ENCODE measurements at places on chromosomes 6 and 20.

DNA sequence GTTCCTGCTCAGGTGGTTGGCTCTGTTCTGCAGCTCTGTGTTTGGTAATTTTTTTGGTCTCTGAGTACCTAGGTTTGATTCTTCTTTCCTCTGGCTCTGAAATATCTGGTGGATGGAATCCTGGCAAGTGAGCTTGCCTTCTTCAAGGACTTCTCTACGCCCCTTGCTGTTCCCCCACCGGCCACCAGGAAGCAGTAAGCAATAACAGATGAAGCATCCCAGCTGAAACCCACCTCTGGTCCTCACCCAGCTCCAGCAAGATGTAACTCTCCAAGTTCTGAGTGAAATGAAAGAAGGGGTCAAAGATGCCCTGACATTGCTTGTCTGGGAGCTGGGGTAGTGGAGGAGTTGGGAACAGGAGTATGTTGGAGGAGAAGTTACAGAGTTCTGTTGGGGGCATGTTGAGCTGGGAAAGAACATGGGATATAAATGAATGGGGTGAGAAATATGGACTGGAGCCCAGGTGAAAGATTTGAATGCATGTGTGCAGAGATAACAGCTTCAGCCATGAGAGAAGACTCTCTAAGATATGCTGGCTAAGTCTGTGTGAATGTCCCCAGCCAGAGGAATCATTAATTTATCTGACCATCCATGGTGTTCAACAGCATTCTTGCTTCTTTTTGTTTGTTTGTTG is 51.3 kb upstream of the GLP1R start:
- peak; percentile 15 for DNase-seq

GRCh38 chr6:13831615-13832014 is 17.3 kb upstream of the MCUR1 start:
- no peak for DNase-seq

- DNase-seq: no peak
These were observed 384.2 kb downstream of the PRKN start for GRCh38 chr6:162343198-162343935.

GRCh38 chr20:6924681-6925080 is 157.2 kb downstream of the BMP2 start:
- DNase-seq: no peak

DNA sequence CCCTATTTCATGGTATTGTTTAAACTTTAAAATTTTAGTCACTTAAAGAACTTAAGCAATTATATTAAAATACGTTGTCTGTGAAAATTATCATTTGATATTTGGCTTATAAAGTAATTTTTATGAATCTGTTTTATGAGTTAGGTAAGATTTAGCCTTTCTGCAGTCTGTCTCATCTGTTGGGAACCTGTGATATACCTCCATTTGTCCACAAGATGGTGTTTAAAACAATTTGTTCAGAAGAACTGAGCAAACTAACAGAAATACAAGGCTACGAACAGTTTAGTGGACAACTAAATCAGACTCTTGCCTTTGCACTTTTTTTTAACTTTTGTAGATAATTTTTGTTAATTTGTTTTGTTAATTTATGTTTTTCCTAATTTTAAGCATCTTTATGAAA is 92.4 kb downstream of the COL9A1 start:
- no peak for DNase-seq

- DNase-seq: no peak
These were observed 101.1 kb upstream of the CLDN20 start for GRCh38 chr6:155162682-155163081.

DNA sequence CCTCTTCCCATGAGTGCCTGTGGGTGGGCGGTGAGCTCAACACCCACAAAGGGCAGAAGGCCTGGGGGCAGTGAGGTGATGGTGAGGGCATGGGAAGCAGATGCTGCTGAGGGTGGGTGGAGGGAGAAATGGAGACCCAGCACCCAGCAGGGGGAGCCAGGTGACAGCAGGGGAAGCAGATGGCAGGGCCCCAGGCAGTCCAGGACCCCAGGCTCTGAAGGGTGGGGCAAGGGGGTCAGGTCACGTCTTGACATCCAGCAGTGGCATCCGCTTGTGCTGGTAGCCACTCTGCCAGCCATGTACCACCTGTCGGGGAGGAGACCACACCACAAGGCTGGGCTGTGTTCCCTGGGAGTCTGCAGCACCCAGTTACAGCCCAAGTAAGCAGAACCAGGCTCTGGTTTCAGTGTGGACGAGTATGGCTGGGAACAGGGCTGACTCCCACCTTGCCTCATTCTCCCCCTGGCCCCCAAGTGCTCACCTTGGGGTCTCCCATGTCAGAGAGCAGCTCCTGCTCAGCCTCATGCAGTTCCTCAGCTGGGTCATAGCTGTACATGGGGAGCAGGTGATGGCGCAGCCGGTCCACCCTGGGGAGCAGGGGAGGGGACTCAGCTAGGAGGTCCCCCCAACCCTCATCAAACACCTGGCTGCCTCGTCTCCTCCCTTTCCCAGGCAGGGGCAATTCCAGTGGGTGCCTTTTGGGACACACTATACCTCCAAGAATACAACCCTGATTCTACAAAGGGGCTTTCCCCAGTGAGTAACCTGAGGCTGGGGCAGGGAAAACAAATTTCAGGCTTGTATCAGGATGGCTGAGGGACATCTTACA is 2.0 kb downstream of the SMIM29 start:
- DNase-seq: no peak

DNA sequence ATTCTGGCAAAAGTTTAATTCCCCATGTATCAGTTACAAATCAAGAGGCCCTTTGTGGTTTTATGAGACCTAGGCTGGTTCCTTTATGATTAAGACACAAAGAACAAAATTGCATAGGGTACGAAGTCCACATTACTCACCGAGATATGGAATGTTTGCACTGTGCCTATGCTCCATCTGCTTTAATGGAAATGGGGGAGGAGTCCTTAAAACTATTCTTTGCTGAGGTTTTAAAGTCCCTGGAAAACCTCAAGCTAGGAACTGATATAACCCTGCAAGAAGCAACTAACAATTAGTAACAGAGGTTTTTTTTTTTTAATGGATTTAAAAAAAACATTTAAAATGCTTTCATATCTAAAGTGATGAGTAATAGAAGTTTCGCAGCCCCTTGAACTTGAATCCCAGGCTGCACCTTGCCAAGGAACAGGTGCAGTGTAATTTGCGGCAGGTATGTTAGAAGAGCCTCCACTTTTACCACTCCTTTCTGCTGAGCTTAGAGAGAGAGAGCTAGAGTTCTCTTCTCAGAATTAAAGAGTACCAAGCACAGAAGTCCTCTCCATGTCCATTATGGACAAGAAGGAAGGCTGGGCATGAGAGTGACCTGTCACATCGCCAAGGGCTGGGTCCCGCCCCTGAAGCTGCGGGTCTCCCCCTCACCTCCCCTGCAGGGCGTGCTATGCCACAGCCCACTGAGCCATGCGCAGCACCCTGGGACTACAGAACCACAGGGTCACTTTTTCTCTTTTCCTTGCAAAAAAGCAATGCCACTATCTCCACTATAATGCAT is 2.3 kb downstream of the SERPINB1 start:
- DNase-seq: no peak

GRCh38 chr6:30821862-30822784 is 62.2 kb upstream of the DDR1 start:
- no peak for DNase-seq

DNA sequence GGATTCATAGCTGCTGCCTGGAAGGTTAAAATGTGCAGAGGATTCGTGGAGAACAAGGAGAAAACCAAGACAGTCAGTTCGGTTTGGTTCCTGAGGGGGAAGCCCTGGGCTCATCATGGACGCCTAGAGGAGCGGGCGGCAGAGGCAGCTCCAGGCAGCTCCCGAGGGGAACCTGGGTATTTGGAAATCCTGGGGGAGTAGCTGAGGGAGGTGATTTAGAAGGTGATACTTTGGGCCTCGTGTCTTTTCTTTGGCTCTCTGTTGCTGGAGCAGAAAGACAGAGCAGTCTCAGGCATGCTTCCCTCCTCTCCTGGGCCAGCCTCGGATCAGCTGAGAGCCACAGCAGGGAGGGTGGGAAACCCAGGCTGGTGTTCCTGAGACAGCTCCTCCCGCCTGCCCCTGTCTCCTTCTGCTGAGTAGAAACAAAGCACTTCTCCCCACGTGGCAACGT is 139.5 kb downstream of the DLL1 start:
- DNase-seq: no peak

GRCh38 chr6:48777411-48777810 is 666.4 kb upstream of the PTCHD4 start:
- DNase-seq: no peak

DNA sequence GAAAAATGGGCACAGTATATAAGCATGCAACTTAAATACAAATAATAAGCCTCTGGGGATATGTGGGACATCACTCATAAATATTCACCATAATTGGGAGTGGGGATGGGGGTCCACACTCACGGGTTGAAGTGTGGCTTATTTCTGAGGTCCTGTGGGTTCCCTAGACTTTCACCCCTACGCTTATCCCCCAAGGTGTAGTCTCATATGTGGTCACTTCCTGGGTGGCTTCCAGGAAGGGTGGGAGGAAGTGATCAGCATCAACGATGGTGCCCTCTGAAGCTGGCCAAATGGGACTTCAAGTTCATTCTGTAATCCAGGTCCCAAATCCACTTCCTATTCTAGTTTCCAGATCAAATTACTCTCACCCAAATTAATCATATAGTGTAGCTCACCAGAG is 59.5 kb downstream of the GNAS start:
- no peak for DNase-seq

- DNase-seq: no peak
These were observed 3.1 kb upstream of the TLDC2 start for GRCh38 chr20:36872852-36873251.

GRCh38 chr20:31540406-31540805 is 26.2 kb downstream of the HM13 start:
- DNase-seq: no peak

DNA sequence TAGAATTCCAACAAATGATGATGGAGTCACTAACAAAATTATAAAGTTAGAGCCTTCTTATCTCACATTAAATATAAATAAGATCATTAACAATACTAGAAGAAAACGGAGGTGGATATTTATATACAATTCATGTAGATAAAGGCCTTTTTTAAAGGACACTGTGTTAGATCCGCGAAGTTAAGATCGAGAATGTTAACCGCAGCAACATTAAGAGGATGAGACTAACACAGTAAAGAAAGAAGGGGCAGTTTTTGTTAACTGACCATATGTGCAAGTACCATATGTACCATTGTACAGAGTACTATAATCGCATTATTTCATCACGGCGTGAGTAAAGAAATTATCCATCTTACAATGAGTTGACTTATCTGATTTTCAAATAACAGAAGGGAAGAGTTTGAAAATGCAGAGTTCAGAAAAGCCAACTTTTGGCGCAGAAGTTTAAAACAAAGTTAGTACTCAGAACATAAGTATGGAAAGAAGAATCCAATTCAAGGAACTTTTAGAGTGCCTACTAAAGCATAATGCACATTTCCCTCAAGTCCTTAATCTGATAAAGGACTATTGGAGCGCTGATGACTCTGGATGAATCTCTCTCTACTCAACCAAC is 1.4 kb downstream of the FBXL4 start:
- DNase-seq: no peak

DNA sequence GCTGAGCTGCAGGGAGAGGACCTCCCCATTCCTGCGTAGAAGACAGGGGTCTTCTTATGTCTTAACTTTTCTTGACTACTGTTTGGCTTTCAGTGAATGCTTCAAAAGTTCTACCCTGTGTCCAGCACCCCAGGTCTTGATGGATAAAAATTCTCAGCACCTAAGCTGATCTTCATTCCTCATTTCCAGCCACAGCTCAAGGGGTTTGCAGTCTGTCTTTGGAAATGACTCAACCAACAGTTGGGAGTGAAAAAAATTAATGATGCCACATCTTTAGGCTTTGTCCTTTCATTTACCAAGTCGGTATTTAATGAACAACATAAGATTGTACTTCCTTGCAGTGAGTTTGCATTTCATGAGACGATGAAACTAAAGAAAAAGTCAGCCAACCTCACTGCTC is 40.3 kb downstream of the PRDM1 start:
- no peak for DNase-seq

DNA sequence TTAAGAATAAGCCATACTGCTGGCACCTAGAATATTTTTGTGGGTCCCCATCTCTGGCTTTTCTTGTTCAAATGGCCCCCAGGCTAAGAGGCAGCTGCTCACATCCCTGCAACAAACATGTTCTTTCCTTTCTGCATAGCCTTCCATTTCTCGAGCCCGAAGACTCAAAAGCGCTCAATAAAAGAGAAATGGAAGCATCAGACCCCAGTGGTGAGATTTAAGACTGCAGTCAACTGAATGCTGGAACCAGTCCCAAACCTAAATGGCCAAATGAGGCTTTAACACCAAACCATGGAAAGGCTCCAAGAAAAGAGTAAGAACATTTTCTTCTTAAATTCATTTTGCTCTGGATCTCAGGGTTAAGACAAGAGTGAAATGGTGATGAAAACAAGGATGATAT is 122.1 kb upstream of the TRAF3IP2 start:
- no peak for DNase-seq

DNA sequence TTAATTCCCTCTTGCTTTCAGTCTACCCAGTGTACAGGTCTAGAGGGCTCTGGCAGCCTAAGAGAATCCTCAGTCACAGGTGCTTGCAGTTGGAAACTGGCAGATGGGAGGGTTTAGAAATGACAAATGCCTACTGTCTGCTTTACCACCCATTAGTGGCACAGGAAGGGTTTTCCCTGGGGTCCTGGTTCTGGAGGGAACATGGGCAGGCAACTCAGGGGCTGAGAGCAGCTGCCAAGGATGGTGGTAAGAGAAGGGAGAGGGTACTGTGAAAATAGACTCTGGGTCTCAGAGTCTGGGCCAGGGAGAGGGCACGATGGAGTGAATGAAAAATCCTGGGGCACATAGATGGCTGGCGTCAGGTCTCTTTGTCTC is 103.5 kb downstream of the TCP11 start:
- DNase-seq: no peak

DNA sequence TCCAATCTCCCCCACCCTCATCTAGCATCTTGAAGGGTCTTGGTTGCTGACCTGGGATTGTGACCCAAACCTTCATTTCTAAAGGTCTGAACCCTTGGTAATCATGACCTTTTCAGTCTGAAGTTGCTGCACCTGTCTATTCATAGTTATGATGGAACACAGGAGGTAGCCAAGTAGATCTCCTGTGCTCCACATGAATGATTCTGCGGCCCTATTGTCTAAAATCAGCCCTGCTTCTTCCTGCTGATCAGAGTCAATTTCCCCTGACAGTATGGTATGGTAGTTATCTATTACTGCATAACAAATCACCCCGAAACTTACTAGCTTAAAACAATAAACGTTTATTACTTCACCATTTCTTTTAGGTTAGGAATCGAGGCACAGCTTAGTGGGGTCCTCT is 9.0 kb downstream of the OR2B6 start:
- DNase-seq: no peak
